ENCODE measurements at places on chromosomes 2 and 18. TPM values are rescaled to one million over a fixed set of nuclear protein-coding genes. Genes with fewer than 3 reads are reported as not detected.
A peak's percentile ranks its signal among the peaks of the same experiment; 100 is the strongest.

GRCh38 chr2:211944572-211944971 is 594.0 kb downstream of the ERBB4 start:
- DNase-seq, result peak; percentile 19

DNA sequence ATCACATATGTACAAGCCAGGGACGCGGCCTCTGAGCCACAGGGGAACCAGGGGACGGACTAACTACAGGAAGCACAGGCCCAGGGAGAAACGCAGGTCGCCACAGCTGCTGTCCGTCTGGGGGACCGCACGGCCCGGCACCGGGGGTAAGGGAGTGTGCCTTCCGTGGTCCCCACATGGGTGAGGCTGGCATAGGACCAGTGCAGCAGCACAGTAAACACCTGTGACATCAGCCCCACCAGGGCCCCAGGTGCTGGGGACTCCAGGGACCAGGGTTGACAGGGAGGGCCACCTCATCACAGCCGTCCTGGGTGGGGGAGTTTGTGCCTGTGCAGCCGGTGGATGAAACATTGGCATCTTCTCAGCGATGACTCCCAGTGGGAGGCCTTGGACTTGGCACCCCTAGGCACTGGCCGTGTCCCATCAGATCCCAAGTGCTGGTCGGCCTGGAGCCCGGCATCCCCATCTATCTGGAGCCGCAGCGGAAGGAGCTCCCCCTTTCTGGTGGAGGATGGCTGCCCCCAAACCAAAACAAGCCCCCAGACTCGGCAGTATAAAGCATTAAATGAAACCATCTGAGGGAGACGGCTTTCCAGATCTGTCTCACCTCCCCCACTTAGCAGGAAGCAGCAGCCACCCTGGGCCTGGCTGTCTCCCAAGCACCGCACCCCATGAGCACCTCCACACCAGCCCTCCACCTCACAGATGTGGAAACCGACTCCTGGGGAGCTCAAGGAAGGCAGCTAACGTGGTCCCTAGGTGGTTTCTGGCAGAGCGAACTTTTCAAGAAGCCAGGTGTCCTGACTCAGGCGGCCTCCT is 22.5 kb downstream of the AQP12A start:
- no peak for DNase-seq

DPP10 gene
- total RNA-seq, result not detected

HTRA2 gene
- 59.4 TPM for total RNA-seq

DNA sequence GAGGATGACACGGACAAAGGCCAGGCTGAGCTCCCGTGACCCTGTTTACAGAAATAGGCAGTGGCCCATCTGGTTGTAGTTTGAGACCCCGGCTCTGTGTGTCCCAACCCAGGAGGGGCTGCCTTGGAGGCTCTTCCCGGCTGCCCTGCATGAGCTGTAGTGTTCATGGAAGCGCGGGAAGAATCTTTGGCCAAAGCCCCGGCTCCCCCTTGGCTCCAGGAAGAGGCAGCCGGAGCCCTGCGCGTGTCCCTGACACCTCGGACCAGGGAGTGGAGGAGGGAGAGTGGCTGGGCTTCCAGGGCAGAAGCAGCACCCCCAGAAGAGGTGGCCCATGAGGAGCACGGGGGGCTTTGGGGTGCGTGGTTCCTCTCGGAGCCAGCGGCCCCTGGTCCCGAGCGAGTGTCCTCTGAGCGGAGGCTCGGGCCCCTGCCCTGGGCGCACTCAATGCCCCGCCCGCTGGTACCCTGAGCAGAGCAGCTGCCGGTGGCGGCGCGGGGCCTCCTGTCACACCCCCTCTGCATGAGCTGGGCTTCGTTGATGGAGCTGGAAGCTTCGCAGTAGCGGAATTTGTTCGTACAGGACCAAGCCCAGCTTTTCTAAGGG is 21.7 kb downstream of the GPR35 start:
- no peak for DNase-seq

DNA sequence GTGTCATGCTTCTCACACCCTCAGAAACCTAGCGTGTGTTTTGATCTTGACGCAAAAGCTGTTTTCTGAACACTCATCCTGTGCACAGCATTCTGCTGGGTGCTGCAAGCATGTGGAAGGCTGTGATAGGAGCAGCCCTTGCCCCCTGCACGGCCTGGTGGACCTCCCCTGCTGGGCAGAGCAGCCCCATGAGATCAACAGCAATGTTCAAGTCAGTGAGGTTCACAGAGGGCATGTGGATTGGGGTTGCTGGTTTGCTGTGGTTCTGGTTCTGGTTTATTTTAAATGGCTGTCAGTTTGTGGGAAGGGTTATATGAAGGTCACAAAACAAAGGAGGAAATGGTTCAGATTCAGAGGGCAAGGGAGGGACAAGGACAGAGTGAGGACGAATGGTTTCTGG is 71.3 kb downstream of the SOWAHC start:
- no peak for DNase-seq

DNA sequence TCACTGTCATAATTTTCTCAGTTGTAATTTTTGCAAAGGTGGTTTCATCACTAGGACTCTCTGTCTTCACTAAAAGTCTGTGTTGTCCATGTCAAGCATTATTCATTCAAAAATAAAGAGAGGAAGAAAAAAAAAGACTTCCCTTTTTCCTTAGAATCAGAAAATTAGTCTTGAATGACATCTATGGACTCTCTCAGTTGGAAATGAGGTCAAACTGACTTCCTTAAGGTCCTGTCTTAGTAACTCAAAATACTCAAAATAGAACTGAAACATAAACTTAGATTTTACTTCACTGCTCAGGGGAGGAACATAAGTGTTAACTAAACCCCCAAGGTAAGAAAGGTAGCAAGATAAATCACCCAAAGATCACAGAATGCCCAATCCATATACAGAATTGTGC is 2.2 kb upstream of the ZNF407 start:
- DNase-seq, result no peak

DNA sequence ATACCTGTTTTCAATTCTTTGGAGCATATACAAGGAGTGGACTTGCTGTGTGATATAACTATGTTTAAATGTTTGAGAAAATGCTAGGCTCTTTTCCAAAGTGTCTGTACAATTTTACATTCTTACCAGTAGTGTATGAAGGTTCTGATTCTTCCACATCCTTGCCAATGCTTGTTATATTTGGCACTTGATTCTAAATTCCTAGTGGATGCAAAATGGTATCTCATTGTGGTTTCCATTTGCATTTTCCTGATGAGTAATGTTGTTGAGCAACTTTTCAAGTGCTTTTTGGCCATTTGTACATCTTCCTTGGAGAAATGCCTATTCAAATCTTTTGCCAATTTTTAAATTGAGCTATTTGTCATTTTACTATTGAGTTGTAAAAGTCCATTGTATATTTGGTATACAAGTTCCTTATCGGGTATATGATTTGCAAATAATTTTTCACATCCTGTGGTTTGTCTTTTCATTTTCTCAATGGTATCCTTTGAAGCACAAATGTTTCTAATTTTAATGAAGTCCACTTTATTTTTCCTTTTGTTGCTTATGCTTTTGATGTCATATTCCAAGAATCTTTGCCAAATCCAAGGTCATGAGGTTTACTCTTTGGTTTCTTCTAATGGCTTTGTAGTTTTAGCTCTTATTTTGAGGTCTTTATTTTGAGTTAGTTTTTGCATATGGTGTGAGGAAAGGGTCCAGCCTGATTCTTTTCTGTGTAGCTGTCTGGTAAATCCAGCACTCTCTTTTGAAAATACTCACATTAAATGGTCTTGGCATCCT is 33.2 kb upstream of the CWC22 start:
- DNase-seq, result no peak

DNA sequence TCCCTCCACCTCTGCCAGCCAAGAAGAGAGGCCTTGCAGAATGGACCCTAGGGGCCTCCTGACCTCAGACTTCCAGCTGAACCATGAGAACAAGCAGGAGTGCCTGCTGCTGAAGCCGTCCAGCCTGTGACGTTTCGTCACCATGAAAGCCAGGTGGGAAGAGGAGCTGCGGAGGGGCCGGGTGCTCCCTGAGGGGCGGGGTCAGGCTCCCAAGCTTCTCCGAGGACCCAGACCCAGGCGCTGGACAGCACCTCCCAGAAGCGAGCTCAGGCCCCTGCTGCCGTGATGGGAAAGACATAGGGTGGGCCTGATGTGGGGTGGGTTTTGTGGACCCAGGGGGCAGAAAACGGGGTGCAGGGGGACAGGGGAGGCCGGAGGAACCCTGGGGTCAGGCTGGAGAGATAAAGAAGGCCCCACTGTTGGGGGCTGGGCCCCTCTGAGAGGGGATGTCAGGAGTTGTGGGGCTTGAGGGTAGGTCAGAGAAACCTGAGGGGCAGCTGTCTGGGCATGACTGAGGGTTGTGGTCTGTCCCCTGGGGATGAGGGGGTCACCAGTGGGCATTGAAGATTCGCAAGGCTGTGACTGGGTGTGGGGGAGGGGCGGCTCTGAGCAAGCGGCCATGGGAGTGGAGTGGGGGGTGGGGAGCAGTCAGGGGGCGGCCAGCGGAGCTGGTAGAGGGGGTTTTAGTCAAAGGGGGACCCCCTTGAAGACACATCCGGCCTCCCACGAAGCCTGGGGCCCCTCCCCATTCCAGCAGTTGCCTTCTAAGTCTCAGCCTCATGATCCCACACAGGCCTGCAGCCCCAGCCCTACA is 73.4 kb upstream of the ODC1 start:
- DNase-seq, result no peak

DNA sequence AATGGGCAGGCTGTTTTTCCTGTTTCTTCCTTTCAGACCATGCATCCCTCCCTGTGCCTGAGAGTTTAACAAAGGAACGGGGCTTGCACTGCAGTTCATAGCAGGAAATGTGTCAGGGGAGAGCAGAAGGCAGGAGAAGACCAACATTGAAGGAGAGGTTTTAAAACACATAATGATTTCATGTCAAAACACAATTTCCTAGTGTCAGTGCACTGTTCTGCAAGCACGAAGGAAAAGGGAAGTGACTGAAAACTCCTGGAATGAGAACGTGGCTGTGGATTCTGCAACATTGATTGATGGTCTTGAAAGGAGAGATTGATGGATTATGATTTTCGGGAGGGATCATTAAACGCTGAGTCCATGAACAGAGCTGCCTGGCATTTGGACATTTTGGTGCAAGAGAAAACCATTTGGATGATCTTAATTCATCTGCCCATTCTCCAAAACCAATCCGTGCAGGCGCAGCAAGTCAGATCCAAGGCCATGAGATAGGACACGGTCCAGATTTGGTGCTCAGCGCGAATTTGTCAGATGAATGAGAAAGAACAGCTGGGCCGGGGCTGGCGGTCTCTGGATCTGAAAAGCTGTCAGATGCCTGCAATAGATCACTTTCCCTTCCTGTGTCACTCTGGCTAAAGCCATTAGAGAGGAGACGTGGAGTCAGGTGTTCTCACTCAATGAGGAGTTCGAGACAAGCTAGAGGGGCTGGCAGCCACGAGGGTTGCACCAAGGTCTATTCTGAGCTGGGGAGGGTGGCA is 38.4 kb downstream of the C1QL2 start:
- no peak for DNase-seq

- DNase-seq, result no peak
Observed at GRCh38 chr18:62420151-62420512, 95.0 kb downstream of the TNFRSF11A start.

METTL4 gene
- 23.7 TPM for total RNA-seq

GRCh38 chr2:46837704-46838103 is 77.9 kb downstream of the MCFD2 start:
- DNase-seq, result no peak

DNA sequence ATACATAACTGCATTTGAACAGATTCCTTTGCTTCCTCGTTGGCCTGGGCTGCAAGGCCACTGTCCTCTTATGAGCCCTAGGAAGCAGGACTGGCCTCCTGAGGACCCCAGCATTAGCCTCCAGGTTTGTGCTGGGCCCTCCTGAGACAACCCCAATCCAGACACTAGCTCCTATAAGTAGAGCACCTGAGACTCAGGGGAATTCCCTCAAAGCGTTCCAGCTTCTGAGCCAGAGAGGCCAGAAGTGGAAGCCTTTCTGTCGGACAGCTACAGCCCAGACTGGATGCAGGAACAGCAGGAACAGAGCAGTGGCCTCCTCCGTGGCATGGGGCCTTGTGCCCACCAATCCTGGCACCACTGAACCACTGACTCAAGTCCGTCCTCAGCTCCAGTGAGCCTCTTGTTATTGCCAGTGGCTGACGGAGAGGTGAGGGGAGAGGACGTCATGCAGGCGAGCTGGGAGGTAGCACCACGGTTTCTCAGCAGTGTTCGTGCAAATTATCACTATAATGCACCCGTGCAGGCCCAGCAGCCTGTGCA is 67.2 kb downstream of the NPAS2 start:
- DNase-seq, result no peak

DNA sequence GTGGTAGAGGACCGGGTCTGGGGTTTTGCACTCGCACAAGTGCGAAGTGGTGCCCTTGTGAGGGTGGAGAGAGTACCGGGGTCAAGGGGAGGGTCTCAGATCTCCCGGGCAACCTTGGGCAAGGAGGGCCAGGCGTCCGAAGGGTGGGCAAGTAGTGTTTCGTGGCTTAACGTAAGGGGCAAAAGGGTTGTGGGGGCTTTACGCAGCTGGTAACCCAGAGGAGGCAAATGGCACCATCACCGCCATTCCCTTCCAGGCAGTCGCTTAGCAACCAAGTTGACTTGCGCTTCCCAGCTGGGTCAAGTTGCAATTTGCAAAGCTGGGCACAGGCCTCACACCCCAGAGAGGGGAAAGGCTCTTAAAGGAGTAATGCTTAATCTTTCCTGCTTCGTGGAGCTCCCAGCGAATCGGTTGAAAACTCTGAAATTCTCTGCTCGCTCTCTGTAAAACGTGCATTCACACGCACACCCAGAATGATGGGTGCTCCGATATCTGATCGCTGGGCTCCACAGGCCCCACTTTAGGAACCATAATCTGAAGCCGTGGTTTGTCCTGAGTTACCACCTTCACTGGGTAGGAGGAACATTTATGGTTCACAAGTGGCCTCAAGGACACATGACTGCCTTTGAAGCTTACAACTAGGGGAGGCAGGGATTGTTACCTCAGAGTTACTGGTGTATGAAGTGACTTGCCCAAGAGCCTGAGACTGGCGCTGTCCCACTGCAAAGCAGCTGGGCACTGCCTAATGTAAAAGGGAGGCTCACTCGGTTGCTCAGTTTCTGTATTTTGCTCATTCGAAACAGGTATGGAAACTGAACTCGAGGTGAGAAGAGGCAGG is 127.9 kb downstream of the UXS1 start:
- DNase-seq, result no peak

- no peak for DNase-seq
Observed at GRCh38 chr2:118241128-118241527, 152.9 kb downstream of the INSIG2 start.

BOLL gene
- not detected for total RNA-seq

GRCh38 chr18:76454418-76454817 is 40.6 kb downstream of the ZNF516 start:
- no peak for DNase-seq

DSC3 gene
- total RNA-seq, result not detected

- no peak for DNase-seq
Observed at GRCh38 chr2:120828829-120829632, 93.4 kb downstream of the GLI2 start.

DNA sequence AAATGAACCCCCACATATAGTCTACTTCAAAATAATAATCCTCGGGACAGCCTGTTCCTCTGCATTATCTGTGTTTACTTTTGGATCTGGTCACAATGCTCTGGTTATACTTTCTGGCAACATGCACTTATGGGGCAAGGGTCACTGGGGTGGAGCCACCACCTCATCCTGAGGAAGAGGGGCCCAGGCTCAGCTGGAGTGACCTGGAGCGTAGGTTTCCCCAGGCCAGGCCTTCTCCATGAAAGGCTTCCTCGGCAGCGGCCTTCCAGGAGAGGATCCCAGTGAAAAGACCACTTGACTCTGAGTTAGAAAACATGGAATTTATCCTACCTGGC is 237.4 kb downstream of the SETBP1 start:
- DNase-seq, result no peak

Data from OCI-LY7 (cell line).